Esophagus squamous epithelium (tissue), 5 donors: ENCODE measurements at places on chromosomes 2 and 18.

- DNase-seq: no peak
Measured at GRCh38 chr2:19195661-19196060, 162.8 kb downstream of the OSR1 start.

DNA sequence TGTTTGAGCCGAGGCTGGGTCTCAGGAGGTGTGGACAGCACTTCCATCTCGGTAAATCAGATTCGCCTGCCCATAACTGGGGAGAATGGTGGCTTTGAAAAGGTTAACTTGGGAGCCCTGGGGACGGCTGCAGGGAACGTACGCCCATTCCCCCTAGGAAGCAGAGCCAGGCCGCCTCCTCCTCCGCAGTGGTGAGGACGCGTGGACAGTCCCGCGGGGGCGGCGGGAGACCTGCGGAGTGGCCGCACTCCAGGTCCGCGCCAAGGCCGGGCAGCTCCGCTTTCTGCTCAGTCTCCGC lies 845 bp upstream of the MYCN start:
- DNase-seq: no peak

DNA sequence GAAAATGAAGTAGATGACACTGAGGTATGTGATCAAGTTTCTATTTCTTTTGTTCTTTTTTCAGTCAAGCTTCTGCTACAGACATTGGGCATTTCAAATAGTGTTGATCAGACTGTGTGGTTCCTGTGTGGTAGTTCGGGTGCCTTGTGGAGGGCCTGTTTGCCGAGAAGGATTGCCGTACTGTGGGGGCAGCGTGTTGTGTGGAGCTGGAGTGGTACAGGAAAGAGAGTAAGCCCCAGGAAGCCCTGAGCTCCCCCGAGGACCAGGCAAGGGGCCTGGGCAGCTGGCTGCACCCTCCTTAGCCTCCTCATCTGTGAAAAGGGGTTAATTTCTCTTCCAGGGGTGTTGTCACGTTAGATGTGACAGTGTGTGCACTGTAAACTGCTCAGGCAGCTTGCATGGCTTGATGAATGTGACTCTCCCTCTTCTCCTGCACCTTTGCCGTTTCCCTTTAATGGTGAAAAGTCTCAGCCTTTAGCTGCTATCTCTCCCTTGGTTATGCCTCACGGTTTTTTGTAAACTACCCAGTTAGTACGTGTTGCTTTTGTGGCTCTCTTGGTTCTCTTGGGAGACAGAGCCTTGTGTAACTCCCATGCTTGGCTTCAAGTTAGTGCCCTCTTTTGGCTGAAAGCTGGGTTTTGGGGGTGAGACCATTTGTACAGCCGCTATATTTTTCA lies 19.5 kb downstream of the C2orf74 start:
- DNase-seq: no peak

GRCh38 chr18:905307-905947 lies 756 bp downstream of the ADCYAP1 start:
- no peak for DNase-seq
